Activated CD8-positive, alpha-beta memory T cell treated with anti-CD3 and anti-CD28 coated beads for 1 hour (primary cell): ENCODE measurements at places on chromosomes 7 and 10.

DNA sequence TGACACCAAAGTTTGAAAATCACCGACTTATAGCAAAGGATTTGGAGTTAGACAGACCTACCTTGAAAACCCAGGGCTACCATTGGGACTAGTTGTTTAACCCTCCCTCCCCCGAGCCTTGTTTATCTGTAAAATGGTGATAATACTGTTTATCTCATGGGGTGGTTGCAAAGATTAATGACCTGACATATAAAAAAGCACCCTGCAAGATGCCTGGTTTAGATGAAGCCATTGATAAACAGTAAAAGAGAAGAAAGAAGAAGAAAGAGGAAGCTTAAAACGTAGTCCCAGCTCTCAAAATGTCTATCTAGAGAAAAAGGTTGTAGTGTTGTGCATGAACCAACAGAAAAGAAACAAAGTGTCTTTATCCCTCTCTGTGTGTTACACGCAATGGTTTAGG is 145.7 kb downstream of the FGFR2 start:
- no peak for DNase-seq

- DNase-seq = no peak
Measured at GRCh38 chr10:28951484-28951883, 274.2 kb downstream of the BAMBI start.

GRCh38 chr10:331186-331585 is 195.9 kb downstream of the ZMYND11 start:
- DNase-seq = no peak

- DNase-seq = no peak
Measured at GRCh38 chr7:143243111-143243510, 20.1 kb upstream of the GSTK1 start.

DNA sequence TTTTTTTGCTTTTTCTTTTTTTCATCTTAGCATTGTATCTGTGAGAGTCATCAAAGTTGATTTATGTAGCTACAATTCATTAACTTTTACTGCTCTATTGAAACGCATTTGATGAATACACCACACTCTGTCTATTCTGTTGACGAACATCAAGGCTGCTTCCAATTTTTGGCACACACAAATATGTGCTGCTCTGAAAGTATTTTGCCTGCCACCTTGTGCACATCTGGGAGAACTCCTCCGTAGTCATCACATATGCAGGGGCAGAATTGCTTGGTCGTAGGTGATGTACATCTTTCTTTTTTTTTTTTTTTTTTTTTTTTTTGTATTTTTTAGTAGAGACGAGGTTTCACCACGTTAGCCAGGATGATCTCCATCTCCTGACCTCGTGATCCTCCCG is 796.8 kb downstream of the KCNMA1 start:
- no peak for DNase-seq

DNA sequence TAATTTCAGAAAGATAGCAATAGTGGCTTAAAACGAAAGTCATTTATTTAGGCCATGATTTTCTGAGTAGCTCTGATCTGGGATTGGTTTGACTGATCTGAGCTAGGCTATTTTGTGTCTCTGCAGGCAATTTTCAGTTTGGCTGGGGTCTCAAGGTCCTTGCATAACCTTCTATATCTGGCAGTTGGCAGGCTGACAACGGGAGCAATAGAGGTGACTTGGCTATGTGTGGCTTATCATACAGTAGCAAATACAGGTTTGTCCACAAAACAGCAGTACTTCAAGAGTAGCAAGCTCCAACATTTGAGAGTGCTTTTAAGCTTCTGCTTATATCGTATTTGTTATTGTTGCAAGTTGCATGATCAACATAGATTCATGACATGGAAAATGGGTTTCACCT is 1167.3 kb upstream of the CELF2 start:
- DNase-seq = no peak

DNA sequence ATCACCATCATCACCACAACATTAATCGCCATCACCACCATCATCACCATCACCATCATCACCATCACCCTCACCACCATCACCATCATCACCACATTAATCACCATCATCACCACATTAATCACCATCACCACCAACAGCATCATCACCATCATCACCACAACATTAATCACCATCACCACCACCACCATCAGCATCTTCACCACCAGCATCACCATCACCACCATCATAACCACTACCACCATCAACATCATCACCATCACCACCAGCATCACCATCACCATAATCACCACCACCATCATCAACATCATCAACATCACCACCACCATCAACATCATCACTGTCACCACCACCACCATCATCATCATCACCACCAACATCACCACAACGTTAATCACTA is 124.6 kb downstream of the WDFY4 start:
- DNase-seq = no peak

DNA sequence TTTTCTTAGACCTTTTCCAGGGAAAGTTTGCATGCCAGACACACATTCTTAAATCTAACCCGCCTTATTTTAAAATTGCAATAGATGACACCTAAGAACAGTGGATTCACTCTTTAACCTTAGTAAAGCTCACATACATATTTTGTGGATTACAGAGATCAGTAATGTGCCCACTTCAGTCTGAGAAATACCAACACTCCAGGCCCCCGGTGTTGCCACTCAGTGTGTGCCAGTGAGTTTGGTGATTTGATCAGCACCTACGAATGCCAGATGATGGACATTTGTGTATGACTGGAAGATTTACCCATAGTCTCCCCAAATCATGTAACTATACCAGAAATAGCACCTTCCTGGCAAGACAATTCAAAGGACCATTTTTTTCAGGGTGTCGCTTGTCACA is 2.6 kb downstream of the LRRN3 start:
- DNase-seq = no peak

DNA sequence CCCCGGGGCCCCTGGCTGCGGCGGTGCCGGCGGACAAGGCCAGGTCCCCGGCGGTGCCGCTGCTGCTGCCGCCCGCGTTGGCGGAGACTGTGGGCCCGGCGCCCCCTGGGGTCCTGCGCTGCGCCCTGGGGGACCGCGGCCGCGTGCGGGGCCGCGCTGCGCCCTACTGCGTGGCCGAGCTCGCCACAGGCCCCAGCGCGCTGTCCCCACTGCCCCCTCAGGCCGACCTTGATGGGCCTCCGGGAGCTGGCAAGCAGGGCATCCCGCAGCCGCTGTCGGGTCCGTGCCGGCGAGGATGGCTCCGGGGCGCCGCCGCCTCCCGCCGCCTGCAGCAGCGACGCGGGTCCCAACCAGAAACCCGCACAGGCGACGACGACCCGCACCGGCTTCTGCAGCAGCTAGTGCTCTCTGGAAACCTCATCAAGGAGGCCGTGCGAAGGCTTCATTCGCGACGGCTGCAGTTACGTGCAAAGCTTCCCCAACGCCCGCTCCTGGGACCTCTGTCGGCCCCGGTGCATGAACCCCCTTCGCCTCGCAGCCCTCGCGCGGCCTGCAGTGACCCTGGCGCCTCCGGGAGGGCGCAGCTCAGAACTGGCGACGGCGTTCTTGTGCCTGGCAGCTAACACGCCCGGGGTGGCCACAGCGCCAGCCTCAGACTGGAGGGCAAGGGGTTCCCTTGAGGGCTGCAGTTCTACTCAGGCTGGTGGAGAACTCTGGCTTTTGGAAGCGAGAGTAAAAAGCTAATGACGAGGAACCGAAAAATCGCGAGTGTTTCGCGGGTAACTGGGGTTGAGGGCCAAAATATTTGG is 804 bp downstream of the FRAT1 start:
- no peak for DNase-seq

GRCh38 chr7:87344446-87344845 is 1.0 kb upstream of the CROT start:
- no peak for DNase-seq

- DNase-seq = no peak
Measured at GRCh38 chr10:86592413-86592812, 61.9 kb upstream of the OPN4 start.

GRCh38 chr7:119172043-119172442 is 947.5 kb downstream of the ANKRD7 start:
- DNase-seq = no peak

DNA sequence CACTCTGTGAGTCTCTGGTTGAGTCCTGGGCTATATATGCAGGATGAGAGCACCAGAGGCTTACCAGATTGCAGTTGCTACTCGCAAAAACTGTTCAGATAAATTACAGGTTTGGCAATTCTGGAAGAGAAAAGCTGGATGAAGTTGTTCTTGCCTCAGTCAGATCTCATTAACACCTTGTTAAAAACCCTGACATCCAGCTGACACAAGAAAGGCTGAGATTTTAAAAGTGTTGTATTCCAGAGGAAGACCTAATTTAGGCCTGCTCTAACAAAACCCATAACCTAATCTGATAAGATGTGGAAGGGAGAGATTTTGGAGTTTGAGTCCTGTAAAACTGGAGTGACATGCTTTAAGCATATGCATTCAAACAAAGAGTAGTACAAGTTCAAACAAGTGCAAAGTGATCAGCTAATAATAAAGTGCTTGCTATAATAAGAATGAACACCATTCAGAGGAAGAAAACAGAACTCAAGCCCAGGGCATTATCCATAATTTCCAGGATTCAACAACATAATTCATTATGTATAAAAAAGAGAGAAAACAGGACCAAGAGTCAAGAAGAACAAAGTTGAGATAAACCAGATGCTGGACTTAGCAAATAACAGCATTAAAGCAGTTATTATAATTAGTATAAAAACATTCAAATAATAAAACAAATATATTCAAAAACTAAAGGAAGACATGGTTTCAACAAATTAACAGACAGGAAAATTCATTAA is 135.5 kb downstream of the CD36 start:
- DNase-seq = no peak

DNA sequence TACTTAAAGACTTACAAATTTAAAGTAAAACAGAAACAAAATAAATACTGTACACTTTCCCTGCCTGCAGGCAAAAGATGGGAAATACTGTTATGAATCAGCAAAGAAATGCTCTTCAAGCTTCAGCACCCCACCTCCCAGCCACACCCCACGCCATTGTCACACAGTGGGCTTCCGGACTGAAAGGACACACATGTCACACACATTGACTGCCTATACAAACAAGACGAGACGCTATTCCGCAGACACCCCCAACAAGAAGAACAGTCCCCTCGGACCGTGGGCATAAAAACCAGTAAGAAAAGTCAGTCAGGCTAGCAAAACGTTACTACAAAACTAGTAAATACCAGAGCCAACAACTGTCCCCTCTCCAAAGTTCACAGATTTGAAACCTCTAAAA is 22.2 kb upstream of the PARP12 start:
- no peak for DNase-seq

DNA sequence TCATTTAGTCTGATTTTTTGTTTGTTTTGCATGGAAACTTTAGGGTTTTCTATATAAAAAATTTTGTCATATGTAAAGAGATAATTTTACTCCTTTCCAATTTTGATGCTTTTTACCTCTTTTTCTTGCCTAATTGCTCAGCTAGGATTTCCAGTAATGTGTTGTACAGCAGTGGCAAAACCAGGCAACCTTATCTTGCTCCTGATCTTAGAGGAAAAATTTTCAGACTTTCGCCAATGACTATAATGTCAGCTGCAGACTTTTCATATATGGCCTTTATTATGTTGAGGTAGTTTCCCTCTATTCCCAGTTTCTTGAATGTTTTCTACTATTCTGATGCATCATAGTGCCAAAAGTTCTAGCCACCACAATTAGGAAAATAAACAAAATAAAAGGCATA is 126.3 kb downstream of the ALOX5 start:
- no peak for DNase-seq

GRCh38 chr7:27960415-27960814 is 220.2 kb downstream of the JAZF1 start:
- DNase-seq = no peak
